Activated CD8-positive, alpha-beta memory T cell treated with anti-CD3 and anti-CD28 coated beads, Interleukin-2, amount 50 U/mL, for 4 hours (primary cell): ENCODE measurements at places on chromosomes 5 and 9.

DNA sequence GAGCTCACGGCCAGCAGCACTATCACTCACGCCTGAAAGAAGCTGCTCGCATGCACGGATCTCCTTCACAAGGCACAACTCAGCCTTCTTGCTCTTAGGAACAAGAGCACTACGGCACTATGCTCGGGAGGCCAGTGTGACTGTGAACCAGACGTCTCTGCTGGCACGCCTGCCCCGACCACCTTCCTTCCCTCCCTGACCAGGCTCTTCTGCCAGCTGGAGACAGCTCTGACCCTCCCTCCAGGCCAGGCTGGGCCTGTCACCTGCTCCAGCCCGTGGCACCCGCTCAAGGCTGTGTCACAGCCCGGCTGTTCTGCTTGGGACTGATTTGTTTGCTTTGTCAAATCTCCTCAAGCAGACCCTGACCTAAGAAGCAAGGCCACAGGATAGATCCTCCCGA is 7.0 kb downstream of the TBC1D9B start:
- no peak for DNase-seq

DNA sequence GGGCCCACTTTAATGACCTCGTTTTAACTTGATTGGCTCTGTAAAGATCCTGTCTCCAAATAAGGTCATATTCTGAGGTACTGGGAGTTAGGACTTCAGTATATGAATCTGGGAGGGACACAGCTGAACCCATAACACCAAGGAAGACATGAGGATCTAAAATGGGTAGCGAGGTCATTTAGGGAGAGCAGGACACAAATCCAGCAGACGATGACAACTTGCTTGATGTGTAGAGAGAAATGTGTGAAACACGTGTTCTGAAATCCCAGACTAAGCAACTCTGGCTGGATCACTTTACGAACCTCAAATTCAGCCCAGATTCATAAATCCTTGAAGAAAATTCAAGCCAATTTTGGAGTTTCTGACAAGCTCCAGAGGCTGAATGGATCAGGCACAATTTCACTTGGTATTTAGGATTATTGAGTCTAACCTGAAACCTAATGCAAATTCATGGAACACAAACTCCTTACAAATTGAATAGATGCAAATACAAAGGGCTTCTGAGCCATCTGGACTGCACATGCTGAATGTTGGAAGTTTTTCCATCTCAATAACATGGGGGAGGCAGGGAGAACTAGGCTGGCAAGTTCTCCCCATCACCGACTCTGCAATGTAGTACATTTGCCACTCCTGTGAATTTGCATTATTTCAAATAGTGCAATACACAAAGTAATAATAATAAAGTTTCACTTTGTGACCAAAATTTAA is 74.0 kb upstream of the SLC30A5 start:
- no peak for DNase-seq

DNA sequence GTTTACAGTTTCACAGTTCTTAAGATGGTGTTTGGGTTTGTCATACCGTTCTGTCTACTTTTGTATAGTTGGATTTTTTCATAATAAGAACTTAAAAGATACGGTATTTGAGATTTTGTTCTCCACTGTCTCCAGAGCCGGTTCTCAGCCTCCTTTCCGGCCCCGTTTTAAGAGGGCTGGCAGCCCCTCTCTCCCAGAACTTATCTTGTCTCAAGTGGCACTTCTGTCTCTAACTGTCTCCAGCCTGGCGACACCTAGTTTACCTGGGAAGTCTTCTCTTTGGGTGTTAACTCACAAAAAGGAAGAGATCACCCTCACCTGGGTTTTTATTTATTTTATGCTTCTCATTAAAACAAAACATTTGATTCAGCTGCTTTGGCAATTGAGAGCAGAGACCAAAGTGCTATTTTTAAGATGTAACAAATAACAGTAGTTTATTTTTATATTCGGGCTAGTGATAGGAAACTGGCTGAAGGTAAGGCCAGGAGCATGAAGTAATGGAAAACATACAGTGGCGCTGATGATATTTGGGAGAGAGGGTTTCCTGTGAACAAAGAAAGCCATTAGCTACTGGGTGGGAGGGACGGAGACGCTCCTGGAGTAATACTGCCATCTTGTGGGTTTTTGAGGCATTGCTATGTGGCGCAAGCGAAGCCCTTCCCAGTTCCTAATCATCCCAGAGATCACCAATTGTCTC is 48.3 kb downstream of the ACER2 start:
- DNase-seq, result peak; percentile 62

- DNase-seq, result no peak
Observed at GRCh38 chr5:61534481-61535267, 202.6 kb downstream of the ZSWIM6 start.

- DNase-seq, result no peak
Observed at GRCh38 chr5:113142186-113142585, 165.6 kb downstream of the DCP2 start.

- no peak for DNase-seq
Observed at GRCh38 chr5:17308326-17309065, 91.1 kb downstream of the BASP1 start.

DNA sequence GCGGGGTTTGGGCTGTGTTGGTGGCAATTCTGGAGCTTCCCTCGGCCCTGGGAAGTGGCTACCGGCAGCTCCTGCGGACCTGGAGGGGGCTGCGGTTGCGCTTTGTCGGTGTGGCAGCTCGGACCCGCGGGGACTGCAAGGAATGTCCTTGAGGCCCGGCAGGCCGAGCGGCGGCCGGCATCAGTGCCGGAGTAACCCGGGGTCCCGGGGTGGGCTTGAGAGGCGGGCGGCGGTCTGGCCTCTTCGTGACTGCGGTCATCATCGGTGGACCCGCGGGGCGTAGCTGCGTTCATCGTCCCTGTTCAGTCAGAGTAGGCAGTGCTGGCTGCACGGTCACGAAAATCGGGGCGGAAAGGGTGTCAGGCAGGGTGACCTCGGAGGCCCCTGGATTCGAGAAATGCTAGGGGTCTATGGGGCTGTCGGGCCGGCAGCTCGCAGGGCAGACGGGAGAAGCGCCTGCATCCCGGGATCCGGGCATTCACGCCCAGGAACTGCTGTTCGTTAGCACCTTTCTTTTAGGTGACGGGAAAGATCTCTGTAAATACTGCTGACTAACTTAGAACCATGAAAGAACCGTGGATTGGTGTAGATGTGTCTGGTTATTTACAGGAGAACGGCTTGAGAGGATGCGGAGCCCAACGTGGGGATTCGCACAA is 474 bp downstream of the HMGCR start:
- DNase-seq, result no peak

DNA sequence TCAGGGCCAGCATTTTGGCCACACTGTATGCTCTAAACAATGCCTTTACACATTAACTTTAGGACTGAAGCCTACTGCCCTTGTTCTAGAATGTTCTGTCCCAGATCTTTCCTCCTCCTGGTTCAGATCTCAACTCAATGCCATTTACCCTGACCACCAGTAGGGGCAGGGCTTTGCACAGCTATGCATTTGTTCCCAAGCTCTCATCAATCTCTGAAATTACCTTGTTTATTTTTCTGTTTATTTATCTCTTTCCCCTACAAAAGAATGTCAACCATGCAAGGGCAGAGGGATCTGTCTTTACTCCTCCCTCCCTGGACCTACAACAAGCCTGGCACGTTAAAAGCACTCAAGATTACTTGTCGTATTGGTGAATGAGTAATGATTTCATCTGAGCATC is 612.9 kb downstream of the BNC2 start:
- no peak for DNase-seq

DNA sequence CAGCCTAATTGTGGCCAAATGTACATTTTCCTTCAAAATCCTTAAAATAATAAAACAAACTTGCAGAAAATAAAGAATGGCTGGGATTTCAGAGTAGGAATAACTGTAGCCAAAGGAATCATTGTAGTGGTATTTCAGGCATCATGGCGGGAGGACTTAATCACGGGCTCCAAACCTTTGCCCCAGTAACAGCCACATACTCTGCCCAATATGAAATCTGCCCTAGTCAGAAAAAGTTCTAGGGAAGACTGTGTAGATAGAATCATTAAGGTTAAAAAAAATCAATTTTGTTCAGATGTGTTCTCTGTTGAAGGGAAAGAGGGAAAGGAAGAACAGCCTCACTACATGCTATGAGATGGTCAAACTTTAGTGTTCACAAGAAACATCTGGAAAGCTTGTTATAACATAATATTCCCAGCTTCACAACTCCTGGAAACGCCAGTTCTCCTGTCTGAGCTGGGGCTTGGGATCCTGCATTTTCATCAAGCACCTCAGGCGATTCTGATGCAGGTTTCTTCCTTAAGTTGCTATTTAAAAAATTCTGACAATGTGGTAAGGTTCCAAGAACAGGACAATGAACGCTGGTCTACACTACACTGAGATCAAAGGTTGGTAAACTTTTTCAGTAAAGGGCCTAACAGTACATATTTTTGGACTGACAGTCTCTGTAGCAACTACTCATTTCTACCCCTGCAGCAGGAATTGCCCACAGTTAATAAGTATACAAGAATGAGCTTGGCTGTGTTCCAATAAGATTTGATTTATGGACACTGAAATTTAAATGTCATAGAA is 87.9 kb downstream of the CEMIP2 start:
- DNase-seq, result no peak

DNA sequence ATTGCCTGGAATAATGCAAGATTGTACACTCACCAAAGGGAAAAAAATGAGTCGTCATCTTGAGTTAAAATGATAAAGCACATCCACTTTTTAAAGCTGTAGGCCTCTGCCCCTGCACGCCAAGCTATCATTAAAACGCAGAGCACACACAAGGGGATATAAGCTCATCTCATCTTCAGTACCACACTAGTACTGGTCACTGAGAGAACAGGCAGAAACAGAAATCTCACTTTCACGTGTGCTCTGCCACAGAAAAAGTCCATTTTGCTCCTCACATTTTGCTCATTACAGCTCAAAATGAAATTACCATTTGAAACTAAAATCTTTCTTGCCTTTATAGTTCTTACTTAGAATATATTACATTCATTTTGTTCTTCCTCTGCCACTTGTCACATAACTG is 99.2 kb upstream of the SLC30A5 start:
- DNase-seq, result no peak

- DNase-seq, result no peak
Observed at GRCh38 chr5:95715799-95716461, 15.2 kb upstream of the RHOBTB3 start.

- DNase-seq, result no peak
Observed at GRCh38 chr5:75600535-75600934, 10.7 kb upstream of the ANKDD1B start.

DNA sequence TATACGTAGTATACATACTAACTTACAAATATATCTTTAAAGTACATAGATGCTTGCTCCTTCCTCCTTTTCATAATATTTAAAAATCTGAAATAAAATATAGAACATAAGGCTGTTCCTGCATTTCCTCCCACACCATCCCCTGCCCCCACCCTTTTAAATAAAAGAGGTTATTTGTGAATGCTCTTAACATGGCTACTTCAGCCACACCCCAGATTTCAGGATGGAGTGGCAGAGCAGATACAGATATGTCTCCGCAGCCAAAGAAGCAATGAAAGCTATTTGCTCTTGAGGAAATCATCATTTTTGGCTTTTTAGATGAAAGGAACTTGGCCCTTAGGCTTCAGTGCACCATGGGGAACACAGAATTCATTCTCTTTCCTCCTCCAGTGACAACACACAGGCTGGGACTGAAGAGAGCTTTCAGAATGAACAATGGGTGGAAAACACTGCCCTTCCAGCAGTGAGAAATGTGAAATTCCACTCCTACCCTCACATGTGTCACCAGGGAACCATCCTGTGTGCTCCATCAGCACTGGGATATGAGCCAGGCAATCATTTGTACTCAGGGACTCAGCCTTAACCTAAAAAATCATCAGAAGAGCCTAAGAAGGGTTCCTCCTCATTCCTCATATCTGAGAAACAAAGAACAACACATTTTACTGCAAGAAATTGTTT is 134.3 kb downstream of the PPP2R2B start:
- no peak for DNase-seq

DNA sequence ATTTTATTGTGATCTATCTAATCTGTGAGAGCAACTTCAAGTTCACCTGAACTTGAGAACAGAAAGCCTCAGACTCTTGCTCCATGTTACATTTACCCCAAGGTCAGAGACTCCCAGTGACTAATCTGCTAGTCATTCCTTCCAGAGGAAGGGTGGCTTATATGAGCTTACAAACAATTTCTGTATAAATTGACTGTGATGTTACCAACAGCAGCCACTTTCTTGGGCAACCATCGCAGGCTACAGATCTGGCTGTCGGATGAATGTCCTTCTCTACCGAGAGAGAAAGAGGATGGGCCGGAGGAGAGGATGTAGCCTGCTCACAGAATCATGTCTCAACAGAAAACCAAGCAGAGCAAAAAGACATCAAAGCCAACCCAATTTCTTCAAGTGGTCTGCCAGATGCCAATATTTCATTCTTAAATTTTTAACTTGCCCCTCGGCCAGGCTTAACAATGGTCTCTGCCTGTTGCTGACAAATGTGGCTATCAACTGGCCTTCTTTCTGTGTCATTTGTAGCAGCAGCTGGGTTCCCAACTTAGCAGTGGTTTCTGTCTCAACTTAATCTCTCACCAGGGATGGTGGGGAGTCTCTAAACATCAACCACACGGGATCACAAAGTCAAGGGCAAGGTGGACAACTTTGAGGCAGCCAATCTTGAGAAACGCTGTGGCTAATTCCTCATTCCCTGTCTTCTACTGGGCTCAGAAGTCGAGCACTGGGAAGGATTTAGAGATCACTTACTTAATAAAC is 81.3 kb downstream of the RAPGEF1 start:
- DNase-seq, result no peak

DNA sequence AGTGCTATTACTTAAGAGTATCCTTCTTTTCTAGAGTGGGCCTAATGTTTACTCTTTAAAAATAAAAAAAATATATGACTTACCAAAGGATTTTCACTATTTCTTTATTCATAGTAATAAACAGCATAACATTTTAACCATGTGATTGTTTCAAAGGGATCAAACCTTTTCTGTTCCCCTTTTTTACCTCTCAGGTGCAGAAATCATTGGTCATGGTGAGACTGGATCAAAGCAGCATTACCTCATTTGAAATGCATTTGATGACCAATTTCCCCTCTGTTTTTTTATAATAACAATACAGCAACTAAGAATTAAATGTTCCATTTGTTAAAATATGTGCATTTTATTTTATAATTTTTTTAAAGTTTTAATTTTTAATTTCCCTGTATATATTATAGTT is 598.0 kb upstream of the RGMB start:
- DNase-seq, result no peak

- no peak for DNase-seq
Observed at GRCh38 chr9:113931140-113931539, 55.0 kb downstream of the ZNF618 start.

- no peak for DNase-seq
Observed at GRCh38 chr5:112210430-112211005, 208.6 kb downstream of the EPB41L4A start.

GRCh38 chr5:168468836-168469235 is 17.4 kb upstream of the RARS1 start:
- DNase-seq, result no peak
